ENCODE measurements at places on chromosomes 1 and 21.

GRCh38 chr1:29811247-29811646 lies 574.9 kb downstream of the PTPRU start:
- DNase-seq, result no peak

GRCh38 chr21:23695443-23695842 lies 1911.8 kb downstream of the MRPL39 start:
- DNase-seq, result no peak

DNA sequence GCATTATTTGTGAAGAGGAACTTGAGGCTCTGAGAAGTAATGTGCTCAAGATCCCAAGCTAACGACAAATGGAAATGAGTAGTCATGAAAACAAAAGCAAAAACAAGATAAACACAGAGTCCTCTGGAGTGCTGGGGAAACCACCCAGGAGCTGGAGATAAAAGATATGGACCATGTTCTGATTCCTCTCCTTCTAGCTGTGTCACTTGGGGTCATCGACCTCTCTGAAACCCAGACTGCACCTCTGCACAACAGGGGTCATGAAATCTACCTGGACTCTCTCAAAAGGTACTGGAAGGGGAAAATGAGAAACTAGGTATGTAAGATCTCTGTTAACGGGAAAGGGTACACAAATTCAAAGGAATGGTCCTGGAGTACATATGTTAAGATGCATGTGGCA lies 6.5 kb downstream of the PGLYRP4 start:
- DNase-seq, result no peak

DNA sequence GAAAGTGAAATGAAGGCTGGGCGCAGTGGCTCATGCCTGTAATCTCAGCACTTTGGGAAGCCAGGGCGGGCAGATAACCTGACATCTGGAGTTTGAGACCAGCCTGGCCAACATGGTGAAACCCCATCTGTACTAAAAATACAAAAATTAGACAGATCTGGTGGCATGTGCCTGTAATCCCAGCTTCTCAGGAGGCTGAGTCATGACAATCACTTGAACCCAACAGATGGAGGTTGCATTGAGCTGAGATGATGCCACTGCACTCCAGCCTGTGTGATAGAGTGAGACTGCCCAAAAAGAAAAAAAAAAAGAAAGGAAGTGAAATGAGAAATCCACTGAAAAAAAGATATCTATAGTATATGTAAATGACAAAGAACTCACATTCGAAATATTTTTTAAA lies 439.9 kb downstream of the DISC1 start:
- no peak for DNase-seq

- no peak for DNase-seq
These were observed 13.0 kb downstream of the RGS1 start for GRCh38 chr1:192588546-192588945.

GRCh38 chr1:185016880-185017279 lies 28.5 kb upstream of the RNF2 start:
- DNase-seq, result no peak

DNA sequence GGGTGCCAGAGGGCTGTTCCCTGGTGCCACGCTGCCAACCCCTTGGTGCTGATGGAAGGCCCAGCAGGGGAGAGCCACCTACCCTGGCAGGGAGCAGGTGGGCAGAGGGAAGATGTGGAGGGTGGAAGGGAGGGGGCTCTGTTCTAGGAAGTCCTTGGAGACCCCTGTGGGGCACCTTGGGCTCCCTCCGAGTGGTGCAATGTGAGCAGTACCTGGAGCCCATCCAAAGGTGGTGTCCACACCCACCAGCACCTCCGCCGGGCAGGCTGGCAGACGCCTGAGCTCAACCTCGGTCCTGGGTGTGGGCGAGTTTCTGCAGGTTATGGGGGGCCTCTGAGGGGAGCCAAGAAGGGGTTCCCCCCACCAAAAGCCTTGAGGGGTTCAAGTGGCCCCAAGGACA lies 11.3 kb upstream of the DNMT3L start:
- DNase-seq, result no peak

DNA sequence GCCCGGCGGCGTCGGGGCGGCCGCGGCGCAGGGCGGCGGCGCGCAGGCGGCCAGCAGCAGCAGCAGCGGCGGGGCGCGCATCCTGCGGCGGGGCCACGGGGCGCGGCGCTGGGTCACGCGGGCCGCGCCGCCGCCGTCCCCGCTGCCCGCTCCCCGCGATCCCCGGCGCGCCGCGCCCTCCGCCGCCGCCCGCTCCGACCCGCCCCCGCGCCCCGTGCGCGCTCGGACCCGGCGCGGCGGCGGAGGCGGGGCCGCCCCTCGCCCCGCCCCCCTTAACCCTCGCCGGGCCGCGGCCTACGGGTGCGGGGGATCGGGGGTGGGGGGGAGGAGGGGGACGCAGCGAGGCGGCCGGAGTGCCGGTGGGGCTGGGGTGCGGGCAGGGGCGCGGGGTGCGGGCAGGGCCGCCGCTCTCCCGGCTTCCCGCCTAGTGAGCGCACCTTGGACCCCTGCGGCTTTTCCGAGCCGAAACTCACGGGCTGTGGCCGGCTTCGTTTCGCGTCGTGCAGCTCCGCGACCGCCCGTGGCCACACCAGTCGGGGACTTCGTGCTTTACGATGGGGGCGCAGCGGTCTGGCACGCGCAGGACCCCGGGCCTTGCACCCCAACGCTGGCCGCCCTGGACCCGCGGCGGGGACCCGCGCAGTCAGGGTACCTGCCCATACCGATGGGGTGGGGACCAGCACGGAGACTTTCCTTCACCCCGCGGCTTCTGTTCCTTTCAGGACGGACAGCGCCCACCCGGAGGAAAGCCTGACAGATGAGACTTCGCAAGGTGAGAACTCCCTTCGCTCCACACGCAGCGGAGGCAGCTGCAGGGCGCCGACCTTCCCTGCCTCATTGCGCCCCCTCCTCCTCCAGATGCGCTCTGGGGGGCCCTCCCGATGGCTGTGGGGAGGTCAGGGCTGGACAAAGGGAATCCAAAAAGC lies at the start of gene FNDC10:
Gene FNDC10, minus strand, starts transcription at position 201 of the 926 bp plus-strand sequence. Its CDS starts 120 bp downstream, at position 81.
- DNase-seq, result no peak

GRCh38 chr1:81717230-81717629 lies 83.5 kb upstream of the ADGRL2 start:
- DNase-seq, result no peak
